ENCODE measurements at places on chromosomes 13 and 19.

GRCh38 chr19:53388904-53389303 lies 6.0 kb upstream of the ZNF765 start:
- no peak for DNase-seq

DNA sequence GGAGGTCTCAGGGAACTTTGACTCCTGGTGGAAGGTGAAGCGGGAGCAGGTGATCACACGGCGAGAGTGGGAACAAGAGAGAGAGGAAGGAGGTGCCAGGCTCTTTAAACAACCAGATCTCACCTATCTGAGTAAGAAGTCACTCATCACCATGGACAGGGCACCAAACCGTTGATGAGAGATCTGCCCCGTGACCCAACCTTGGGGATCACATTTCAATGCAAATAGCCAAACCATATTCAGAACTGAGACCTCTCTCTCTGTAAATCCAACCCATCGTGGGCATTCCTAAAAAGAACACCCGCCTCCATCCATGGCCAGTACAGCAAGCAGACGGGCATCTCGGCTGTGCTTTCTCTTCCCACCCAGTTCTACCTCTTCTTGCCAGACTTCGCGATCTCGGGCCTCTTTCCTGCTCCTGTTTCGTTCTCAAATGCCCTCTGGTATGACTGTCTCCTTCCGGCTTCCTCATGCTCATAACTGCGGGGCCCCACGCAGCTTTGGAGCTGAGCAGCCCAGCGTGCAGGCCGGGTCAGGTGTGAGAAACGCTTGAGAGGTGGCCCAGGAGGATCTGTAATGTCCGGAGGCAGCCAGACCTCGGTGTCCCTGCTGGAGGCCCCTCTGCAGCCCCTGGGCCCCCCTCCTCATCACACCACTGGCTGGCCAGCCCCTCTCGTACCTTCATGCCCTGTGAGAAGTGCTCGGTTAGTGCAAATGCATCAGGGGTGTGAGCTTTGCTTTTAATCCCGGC lies 97.0 kb upstream of the GPR183 start:
- no peak for DNase-seq

DNA sequence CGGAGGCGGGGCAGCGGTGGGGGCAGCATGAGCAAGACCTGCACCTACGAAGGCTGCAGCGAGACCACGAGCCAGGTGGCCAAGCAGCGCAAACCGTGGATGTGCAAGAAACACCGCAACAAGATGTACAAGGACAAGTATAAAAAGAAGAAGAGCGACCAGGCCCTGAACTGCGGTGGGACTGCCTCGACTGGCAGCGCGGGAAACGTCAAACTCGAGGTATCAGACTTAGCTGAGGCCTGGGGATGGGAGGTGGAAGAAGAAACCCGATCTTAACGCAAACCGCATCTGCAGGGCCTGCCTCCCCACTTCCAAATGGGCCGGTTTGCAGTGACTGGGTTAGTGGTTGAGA lies 693 bp downstream of the RFXAP start:
- DNase-seq = peak; percentile 25

DNA sequence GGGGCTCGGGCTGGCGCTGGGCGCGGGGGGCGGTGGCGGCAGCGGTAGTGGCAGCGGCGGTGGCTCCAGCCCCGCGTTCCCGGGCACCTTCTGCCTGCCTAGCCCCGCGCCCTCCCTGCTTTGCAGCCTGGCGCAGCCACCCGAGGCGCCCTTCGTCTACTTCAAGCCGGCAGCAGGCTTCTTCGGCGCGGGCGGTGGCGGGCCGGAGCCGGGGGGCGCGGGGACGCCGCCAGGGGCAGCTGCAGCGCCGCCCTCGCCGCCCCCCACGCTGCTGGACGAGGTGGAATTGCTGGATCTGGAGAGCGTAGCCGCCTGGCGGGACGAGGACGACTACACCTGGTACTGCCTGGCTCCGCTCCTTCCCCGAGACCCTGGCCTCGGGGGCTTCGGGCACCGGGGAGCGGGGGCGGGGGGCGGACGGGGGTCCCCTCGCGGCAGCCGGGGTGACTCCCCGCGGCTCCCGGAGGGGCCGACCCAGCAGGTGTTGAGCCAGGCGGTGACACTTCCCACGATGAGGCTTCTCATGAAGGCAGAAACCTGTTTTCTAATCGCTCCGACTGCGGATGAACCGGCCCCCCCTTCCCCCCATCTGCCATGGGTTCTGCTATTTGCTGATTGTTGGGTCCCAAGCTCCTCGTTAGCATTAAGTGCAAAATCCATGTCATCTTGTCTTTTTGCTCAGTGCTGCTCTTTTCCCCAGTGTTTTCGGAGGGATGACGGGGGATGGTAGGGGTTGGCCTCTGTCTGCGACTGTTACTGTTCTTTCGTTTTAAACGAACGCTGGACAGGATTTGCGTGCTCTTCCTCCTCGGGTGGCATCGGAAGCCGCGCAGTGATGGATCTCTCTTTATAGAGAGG lies 943 bp downstream of the SLAIN1 start:
- peak; percentile 53 for DNase-seq

DNA sequence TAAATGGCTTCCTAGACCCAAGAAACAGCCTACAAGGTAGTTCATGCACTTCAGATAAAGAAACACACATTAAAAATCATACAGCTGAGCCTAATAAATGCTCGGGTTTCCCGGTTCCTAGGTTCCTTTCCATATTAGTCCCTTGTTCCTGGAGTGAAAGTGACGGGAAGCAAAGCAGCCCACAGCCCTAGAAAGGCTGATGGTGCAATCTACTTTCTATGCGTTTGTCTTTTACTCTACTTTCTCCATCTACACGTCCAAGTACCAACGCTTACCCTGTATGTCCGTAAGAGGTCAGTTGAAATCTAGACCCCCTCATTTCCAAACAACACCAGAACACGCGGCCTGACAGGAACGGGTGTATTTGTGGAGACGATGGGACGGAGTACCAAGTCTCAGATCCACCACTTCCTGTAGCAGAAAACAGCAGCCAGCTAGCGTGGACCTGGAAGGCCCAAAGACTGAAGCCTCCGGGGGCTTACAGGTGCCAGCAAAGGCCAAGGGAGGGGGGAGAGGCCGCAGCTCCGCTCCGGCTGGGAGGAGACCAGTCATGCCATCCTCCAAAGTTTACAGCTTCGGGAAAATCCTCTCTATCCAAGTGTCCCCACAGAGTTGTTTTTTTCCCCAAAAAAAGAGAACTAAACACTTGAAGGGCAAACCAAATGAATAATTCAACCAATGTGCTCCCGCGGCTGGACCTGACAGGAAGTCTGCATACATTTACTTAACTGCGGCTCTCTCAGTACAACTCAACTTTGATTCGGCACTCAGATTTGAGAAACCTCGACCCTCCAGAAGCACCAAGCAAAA lies 34.1 kb downstream of the STK24 start:
- no peak for DNase-seq

- DNase-seq = no peak
These were observed 22.9 kb upstream of the ZNF507 start for GRCh38 chr19:32322541-32322940.
